ENCODE measurements at places on chromosomes 1 and 21.
A peak's percentile ranks its signal among the peaks of the same experiment; 100 is the strongest.

DNA sequence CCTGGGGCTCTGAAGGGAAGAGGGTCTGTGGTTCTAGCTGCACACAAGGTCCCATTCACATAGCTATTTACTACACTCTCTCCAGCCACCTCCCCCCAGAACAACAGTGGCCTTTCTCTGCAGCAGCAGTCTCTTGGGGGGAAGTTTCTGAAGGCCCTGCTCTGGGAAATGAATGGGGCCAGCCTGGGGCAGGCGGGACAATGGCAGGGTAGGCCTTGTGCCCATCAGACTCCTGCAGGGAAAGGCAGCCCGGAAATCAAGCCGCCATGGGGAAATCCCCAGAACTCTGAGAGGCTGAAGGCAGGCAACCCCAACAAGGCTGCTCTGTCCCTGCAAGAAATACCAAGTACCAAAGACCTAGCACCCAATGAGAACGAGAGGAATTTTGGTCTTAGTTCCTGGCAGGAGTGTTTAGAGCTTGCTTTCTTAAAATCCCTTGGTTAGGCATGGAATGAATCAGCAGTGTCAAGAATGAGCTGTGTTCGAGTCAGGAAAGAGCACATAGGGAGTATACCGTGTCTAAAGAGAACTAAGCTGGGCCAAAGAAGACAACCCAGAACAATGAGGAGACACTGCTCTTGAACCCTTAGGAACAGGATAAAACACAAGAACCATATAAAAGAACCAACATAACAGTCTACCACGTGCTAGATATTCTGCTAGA is 11.3 kb downstream of the ARHGEF11 start:
- DNase-seq: no peak

GRCh38 chr1:19043579-19044443 is 87.3 kb upstream of the IFFO2 start:
- no peak for DNase-seq

GRCh38 chr1:190353538-190354101 is 124.0 kb downstream of the BRINP3 start:
- no peak for DNase-seq

DNA sequence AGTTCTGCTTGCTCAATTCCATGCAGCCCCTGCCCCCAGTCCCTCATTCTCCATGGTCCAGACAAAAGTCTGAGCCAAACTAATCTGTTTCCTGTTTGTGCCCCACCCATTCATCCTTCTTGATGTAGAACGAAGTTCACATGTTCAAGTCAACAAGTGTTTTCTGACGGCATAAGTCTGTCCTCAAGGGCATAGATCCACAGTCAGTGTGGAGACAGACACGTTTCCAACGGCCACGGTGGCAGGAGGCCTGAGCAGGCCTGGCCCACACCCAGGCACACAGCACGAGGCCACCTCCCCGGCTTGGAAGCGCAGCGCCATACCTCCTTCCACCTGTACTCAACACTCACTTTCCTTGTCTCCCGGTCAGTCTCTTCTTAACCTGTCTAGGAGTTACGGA is 16.1 kb downstream of the ADORA1 start:
- DNase-seq: no peak

DNA sequence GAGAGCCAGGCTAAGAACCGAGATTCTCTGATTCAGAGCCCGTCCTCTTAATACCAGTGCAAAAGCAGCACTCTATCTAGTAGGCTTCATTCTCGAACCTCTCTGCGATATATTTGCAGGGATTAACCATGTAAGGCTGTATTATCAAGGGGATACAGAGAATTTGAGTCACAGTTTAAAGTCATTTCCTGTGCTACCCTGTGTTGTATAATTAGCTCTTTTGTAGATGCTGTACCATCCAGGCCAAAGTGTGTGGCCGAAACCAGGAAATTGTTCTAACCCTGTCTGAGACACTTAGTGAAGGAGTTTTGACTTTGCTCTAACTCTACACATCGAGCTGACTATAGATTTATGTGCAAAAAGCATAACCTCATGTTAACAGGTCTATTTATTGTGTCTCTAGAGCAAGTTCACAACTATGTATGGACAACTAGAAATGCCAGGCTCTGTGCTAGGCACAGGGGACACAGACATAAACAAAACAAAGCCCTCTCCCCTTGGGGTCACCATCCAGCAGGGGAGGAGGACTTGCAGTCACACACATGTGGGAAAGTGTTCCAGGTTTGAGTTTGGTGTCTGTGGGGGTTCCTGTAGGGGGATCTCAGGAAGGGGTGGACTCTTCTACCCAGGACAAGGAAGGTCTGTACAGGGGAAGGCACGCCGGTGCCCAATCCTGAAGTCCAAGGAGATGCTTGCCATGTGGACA is 182.2 kb downstream of the DHRS3 start:
- no peak for DNase-seq

- no peak for DNase-seq
Measured at GRCh38 chr1:27994060-27994459, 34.3 kb downstream of the XKR8 start.

DNA sequence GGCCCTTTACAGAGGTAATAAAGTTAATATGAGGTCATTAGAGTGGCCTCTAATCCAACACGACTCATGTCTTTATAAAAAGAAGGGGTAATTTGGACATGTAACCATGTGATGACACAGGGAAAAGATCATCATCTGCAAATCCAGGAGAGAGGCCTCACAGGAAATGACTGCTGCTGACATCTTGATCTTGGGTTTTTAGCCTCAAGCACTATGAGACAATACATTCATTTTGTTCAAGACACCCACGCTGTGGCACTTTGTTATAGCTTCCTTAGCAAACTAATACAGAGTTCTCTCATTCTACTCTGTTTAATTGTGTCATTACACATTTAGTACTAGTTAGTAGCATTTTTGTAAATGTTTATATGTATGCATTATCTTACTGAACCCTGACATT is 64.0 kb upstream of the RUNX1 start:
- peak; percentile 13 for DNase-seq

DNA sequence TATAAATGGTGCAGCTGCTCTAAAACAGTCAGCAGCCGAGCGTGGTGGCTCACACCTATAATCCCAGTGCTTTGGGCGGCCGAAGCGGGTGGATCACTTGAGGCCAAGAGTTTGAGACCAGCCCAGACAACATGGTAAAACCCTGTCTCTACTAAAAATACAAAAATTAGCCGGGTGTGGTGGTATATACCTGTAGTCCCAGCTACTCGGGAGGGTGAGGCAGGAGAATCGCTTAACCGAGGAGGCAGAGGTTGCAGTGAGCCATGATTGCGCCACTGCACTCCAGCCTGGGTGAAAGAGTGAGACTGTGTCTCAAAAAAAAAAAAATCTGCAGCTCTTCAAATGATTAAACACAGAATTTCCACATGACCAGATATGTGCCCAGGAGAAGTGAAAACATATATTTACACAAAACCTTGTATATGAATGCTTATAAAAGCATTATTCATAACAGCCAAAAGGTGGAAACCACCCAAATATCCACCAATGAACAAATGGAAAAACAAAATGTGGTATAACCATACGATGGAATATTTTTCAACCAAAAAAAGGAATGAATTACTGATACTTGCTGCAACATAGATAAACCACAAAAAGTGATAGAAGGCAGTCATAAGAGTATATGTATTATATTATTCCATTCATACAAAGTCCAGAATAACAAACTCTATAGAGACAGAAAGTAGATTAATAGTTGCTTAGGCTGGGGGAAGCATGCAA is 14.1 kb downstream of the EPS15 start:
- no peak for DNase-seq

DNA sequence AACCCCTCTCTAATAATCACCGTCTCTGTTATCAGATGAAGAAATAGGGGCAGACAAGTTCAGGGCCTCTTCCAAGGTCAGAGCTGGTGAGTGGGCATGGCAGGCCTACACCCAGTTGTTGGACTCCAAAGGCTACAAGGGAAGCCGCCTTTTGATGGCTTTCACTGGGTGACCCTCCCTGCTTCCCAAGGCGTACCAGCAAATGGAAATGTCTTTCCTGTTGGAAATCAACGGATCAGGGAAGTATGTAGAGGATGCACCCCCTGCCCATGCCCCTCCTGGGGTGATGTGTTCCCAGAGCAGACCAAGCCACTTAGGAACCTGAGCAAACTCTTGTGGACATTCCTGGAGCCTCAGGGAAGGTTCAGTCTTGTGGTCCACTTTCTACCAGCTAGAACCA is 47.4 kb downstream of the LGR6 start:
- DNase-seq: no peak

DNA sequence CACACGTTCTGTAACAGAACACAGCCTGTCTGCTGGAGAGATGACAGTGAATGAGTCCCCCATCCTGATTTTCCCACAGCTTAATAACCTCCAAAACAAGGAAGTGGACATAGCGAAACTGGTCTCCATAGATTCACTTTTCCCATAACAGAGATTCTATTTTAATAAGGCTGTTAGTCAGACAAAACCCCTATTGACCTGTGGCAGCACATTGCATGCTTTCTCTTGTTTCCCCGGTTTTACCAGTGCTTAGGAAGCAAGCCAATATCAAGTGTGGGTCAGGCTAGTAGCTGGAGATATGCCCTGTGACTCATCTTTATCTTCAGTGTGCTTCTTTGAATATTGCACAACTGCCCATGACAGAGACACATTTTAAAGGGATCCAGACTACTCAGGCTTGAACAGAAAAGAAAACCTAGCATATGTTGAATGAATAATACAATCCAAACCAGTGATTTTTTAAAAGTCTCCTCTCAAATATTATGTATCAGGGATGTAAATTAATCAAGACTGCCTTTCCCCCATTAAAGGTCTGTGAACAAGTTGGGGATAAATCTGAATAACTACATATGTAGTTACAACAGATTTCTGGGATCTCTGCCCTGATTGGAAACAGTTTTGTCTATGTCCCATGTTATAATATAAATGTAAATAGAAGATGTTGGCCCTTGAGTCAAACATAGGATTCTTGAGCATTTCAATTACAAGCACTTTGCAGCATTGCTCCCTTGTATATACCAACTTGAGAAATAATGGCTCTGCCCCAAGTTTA is 11.9 kb upstream of the CLDN8 start:
- DNase-seq: no peak

DNA sequence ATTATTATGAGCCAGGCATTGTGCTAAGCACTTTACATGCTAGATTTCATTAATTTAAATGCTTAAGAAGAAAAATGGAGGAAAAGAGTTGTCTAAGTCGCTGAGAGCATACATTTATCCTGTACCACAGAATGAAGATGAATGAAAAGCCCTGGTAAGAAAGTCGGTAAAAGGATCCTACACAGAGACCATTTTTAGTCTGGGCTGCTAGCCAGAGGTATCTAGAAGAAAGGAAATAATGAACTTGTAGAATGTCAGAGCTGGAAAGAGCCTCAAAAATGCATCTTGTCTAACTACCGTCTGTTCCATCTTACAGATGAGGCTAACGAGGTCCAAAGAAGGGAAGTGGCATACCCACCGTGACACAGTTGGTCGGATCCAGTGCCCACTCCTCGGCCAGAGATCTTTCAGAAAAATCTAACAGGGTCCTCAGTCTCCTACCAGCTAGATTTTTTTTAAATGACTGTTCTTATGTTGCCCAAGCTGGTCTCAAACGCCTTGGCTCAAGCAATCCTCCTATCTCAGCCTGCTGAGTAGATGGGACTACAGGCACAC is 12.2 kb upstream of the TNR start:
- DNase-seq: no peak

DNA sequence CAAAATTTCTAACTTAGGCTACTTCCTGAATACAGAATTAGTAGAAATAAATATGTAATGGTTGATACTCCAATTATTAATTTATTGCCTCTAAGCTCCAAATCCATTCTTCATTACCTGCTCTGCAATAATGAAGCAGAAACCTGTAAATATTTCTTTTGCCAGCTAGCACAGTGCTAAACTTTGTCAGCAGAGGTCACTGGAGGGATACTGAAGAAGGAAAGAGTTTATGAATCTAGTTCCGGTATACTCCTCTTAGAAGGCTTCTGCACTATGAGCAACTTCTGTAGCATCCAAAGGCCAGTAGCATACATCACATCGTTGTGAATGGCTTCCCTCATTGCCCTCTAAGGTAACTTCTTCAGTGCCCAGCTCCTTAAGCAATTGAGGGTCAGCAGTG is 81.0 kb upstream of the LHX8 start:
- no peak for DNase-seq

- no peak for DNase-seq
Measured at GRCh38 chr21:39184050-39184980, 1.1 kb upstream of the PSMG1 start.

DNA sequence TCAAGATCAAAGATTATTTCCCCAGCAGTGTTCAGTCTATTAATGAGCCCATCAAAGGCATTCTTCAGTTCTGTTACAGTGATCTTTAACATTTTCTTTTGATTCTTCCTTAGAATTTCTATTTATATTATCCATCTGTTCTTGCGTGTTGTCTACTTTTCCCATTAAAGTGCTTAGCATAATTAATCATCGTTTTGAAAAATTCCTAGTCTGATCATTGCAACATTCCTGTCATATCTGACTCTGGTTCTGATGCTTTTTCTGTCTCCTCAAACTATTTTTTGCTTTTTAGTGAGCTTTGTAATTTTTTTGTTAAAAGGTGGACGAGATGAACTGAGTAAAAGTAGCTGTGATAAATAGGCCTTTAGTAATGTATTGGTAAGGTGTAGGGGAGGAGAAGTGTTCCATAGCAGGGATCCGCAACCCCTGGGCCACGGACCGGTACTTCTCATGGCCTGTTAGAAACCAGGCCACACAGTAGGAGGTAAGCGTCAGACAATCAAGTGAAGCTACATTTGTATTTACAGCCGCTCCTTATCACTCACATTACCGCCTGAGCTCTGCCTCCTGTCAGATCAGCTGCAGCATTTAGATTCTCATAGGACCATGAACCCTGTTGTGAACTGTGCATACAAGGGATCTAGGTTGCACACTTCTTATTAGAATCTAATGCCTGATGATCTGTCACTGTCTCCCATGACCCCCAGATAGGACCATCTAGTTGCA is 163.3 kb downstream of the PIK3R3 start:
- DNase-seq: no peak

- DNase-seq: no peak
Measured at GRCh38 chr1:117146575-117147340, 25.2 kb upstream of the TRIM45 start.

DNA sequence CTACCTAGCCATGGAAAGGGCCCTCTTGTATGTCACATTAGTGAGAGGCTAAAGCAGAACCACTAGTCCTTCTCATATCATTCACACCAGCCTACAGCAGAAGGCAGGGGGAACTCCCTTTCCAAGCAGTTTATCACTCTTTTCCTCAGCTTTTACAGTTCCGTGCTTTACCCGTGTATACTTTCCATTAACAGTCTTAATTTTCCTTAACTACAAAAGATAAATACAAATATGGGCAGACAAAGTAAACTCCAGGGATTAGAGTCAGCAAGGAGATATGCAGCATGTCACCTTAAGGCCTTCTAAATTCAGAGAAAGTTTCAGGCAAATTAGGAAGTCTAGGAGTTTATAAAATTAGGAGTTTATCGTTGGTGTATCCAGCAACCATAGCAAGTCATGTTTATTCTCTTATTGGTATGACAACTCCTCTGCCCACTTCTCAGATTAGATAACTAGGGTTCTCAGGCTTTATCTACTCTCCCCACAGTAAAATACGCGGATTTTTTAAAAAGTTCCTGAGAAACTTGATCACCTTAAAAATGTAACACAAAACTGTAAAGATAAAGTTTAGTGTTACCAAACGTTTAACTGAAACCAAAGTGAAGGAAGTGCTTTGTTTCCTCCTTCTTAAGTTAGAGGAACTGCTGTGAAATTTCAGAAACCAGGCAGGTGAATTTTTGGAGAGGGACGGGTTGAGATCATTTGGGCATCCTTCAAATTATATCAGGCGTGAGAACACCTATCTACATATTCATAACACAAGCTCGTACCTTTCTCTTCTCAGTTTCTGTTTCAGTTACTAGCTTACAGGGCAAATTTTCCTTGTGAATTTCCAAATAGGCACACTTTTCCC is 42.7 kb upstream of the SLC19A2 start:
- DNase-seq: no peak

Measured in DND-41 (cell line).